Activated T-cell treated with anti-CD3 and anti-CD28 coated beads for 4 hours (primary cell): ENCODE measurements at places on chromosomes 13 and 19.

- peak; percentile 66 for DNase-seq
These were observed at the start of gene ZNF677 for GRCh38 chr19:53254411-53255341. Gene ZNF677 (minus strand): TSS chr19:53254873. CDS start chr19:53251550, 3,323 bp downstream.

DNA sequence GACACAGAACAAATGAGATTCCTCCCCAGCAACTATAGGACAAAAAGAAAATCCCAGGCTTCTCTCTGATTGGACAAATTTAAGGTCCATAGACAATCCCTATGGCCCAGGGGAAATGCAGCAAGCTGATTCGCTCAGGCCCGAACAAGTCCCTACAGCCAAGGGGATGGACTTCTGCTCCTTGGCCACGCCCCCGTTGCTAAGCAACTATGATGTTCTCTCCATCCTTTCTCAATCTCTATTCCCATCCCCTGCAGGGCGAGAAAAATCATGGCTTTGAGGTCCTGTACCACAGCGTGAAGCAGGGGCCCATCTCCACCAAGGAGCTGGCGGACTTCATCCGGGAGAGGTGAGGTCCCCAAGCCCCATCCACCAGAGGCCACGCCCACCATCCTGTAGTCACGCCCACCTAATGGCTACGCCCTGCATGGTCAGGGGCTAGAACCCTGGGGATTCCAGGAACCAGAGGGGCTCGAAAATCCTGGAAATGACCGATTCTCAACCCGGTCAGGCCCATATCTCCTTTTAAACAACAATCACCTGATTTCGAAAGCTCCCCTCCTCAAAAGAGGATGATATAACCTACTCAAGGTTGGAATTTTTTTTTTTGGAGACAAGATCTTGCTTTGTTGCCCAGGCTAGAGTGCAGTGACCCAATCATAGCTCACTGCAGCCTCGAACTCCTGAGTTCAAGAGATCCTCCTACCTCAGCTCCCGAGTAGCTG is 11.4 kb downstream of the FCHO1 start:
- no peak for DNase-seq

GRCh38 chr19:49781394-49781793 is 14.6 kb downstream of the AP2A1 start:
- no peak for DNase-seq

- DNase-seq: no peak
These were observed 24.6 kb downstream of the CLEC4M start for GRCh38 chr19:7787602-7788177.

DNA sequence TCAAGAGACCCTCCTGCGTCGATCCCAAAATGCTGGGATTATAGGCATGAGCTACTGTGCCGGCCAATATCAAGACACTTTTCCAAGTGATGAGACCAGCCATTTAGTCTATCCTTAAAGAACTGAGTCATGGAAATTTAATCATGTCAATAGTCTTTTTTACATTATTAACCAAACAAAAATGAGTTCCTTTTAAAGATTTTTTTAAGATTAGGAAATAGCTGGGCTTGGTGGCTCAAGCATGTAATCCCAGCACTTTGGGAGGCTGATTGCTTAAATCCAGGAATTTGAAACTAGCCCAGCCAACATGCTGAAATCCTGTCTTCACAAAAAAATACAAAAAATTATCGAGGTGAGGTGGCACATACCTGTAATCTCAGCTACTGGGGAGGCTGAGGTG is 16.7 kb upstream of the ZNF564 start:
- DNase-seq: no peak

- no peak for DNase-seq
These were observed 12.4 kb upstream of the GJA3 start for GRCh38 chr13:20173116-20173746.

GRCh38 chr13:25990801-25991200 is 61.0 kb downstream of the SHISA2 start:
- DNase-seq: no peak

DNA sequence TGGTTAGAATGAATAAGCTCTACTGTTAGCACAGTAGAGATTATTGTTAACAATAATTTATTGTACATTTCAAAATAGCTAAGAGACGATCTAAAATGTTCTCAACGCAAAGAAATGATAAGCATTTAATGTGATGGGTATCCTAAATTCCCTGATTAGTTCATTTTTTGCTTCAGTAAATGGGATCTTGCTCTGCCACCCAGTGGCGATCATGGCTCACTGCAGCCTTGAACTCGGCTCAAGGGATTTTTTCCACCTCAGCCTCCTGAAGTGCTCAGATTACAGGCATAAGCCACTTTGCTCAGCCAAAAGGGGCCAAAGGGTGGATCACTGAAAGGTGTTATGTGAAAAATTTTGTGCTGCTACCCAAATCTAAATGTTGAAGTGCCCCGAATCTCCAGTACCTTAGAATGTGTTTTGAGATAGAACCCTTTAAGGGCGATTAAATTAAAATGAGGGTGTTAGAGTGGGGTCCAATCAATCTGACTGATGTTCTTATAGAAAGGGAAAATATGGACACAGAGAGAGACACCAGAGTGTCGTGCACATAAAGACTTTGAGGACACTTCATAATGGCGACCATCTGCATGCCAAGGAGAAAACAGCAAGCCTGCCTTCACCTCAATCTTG is 31.5 kb upstream of the ZNF766 start:
- peak; percentile 45 for DNase-seq

- DNase-seq: no peak
These were observed 2.4 kb downstream of the LIN7B start for GRCh38 chr19:49116544-49116943.

- peak; percentile 47 for DNase-seq
These were observed at the start of gene MTUS2 for GRCh38 chr13:28820099-28821051. Gene MTUS2 (plus strand): TSS chr13:28820339.

GRCh38 chr13:39016087-39016486 is 21.8 kb downstream of the PROSER1 start:
- DNase-seq: no peak
